ENCODE measurements at places on chromosomes 6 and 20.

DNA sequence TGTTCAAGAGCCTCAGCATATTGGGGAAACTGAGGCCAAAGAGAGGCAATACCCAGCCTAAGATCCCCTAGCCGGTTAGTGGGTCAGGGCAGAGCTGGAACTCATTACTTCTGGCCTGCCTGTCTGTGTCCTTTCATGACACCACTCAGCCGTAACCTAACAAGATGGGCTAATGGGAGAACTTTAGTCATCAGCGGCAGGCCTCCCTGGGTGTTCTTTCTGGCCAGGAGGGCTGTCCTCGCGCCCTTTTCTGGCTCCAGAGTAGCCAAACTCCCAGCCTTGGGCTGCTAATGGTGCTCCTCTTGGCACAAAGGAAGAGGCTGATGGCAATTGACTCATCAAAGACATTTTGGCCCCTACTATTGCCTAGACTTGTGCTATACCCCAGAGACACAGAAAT is 76.6 kb downstream of the NCR2 start:
- DNase-seq = no peak

DNA sequence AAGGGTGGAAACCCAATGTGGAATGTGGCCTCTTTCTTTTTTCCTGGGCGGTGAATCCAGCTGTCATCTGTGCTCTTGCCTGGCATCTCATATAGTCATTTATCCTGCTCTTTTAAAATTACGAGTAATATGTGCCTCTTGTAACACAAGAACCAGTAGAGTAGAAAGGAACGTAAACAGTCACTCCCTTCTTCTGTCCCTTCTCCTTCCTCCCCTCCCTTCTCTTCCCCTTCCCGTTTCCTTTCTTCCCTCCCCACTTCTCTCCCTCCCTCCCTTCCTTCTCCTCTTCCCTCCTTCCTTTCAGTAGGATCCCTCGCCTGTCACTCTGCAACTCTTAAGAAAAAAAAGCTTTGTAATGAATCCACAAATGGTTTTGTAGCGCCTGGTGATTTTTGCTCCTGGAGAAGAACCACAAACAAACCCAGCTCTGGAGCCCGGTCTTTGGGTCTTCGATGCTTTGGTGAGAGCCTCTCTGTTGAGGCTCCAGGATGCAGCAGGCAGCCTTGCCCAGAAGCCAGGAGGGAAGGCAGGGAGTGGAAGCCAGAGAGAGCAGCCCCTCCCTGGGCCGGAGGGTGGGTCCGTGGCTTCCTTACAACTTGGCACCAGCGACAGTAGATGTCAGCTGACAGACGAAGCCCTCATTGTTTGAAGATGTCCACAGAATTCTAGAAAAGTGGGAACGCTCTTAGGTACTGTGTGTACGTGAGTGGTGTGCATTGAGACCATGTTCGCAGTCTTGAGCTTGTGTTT is 15.0 kb downstream of the DUSP22 start:
- DNase-seq = no peak

GRCh38 chr6:150238336-150238741 is 95.5 kb downstream of the PPP1R14C start:
- no peak for DNase-seq

DNA sequence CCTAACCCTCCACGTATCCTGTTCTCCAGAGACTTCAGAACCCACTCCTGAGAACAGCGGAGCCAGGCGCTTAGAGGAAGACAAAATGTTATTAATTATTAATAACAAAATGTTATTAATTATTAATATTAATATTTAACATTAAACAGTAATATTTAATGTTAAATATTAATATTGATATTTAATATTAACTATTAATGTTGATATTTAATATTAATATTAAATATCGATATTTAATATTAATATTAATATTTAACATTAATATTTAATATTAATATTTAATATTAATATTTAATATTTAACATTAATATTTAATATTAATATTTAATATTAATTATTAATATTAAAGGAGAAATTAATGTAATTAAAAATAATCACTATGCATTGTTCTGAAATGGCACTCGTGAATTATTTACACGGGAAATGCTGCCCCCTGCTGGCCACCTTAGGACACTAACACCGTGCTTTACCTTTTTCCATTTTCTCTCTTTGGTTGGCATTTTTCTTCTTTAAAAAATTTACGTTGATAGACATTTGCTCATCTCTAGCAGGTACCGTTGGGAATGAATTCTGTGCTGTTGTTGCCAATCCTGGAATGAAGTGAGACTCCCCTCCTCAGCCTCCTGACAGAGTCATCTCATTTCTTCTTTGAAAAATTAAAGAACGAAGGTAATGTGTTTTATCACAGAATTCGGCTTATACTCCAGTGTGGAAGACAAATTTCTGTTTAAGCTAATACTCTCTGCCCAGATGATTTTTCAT is 7.5 kb upstream of the GGTLC1 start:
- DNase-seq = peak; percentile 20

GRCh38 chr20:11716239-11716944 is 201.3 kb upstream of the BTBD3 start:
- DNase-seq = peak; percentile 72

GRCh38 chr6:41972826-41973225 is 31.2 kb upstream of the CCND3 start:
- DNase-seq = no peak

- DNase-seq = peak; percentile 62
Observed at GRCh38 chr6:87391334-87391733, 16.4 kb upstream of the CFAP206 start.

DNA sequence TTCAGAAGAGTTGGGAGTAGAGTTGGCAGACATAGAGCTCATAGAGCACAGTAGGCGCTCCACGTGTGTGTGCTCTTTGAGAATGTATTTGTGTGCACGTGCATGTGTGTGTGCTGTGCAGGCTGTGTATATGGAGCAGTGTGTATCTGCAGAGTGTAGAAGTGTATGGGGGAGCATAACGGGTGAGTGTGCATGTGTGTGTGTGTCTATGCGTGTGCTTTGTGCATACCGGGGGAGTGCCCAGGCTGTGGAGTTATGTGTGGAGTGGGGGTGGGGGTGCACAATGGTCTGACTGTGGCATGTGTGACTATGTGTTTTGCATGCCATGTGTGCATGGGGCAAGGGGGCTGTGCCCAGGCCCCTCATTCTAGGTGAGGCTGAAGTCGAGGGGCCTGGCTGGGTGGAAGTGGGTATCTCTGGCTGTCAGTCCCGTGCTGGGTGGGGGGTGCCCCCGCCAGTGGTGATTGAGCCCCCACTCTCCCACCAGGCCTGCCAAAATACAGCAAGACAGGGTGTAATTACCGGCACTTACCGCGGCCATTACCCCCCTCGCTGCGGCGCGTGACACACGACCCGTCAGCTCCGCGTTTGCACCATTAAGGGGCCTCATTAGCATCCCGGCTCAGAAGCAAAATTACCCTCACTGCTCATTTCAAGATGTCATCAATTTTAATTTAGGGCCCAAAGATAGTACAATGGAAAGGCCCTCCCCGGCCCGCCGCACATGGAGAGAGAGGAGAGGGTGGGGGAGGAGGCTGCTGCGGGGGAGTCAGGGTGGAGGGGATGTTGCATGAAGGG is 39.1 kb downstream of the MDFI start:
- DNase-seq = no peak

GRCh38 chr6:96794980-96795379 is 42.3 kb downstream of the GPR63 start:
- DNase-seq = no peak

- no peak for DNase-seq
Observed at GRCh38 chr20:1186367-1186991, 1.7 kb upstream of the TMEM74B start.
